ENCODE measurements at places on chromosomes 2 and 18.

GRCh38 chr2:230592775-230593174 lies 119.9 kb upstream of the CAB39 start:
- H3K27ac ChIP-seq: no peak overlapping the region
- no peaks in the 10 kb centered on the region for H3K27me3 ChIP-seq
- DNase-seq: no peak
- peaks cover 14% of the 10 kb centered on the region for H3K4me1 ChIP-seq

GRCh38 chr2:48749291-48750127 lies 6.0 kb downstream of the LHCGR start:
- no peak overlapping the region for H3K27ac ChIP-seq
- H3K4me1 ChIP-seq: no peaks in the 10 kb centered on the region
- H3K4me3 ChIP-seq: no peak overlapping the region
- no peak for DNase-seq
- no peaks in the 10 kb centered on the region for H3K36me3 ChIP-seq

- H3K4me3 ChIP-seq: no peak overlapping the region
- H3K27ac ChIP-seq: no peak overlapping the region
- H3K36me3 ChIP-seq: no peaks in the 10 kb centered on the region
- DNase-seq: no peak
These were observed 1224.8 kb upstream of the ZEB2 start for GRCh38 chr2:145744541-145745386.

GRCh38 chr18:2826581-2826980 lies 20.2 kb upstream of the EMILIN2 start:
- no peaks in the 10 kb centered on the region for H3K4me1 ChIP-seq
- no peaks in the 10 kb centered on the region for H3K36me3 ChIP-seq
- H3K4me3 ChIP-seq: no peak overlapping the region
- H3K27me3 ChIP-seq: no peaks in the 10 kb centered on the region
- no peak overlapping the region for H3K27ac ChIP-seq

GRCh38 chr2:168135630-168136029 lies 111.8 kb downstream of the STK39 start:
- no peak for DNase-seq
- H3K4me3 ChIP-seq: no peak overlapping the region
- H3K27me3 ChIP-seq: no peaks in the 10 kb centered on the region
- H3K36me3 ChIP-seq: peaks cover 6% of the 10 kb centered on the region

DNA sequence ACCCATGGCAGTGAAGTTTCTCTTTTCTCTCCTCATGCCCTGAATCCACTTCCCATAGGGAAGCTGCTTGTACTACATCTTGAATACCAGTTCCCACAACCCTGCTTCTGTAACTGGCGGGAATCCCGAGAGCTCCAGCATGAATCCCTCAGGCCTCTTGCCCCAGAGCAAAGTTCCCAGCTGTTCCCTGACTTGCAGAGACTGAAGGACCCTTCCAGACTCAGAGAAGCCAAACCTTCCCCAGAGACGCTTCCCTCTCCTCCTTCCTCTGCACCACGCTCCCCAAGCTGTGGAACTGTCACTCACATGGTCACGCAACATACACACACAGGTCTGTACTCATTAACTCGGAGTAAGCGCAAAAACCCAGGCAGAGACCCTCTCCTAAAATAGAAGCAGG lies 26.4 kb downstream of the TRAPPC12 start:
- no peaks in the 10 kb centered on the region for H3K27me3 ChIP-seq
- H3K36me3 ChIP-seq: peaks cover 44% of the 10 kb centered on the region
- H3K27ac ChIP-seq: no peak overlapping the region
- no peak for DNase-seq
- H3K4me3 ChIP-seq: no peak overlapping the region

DNA sequence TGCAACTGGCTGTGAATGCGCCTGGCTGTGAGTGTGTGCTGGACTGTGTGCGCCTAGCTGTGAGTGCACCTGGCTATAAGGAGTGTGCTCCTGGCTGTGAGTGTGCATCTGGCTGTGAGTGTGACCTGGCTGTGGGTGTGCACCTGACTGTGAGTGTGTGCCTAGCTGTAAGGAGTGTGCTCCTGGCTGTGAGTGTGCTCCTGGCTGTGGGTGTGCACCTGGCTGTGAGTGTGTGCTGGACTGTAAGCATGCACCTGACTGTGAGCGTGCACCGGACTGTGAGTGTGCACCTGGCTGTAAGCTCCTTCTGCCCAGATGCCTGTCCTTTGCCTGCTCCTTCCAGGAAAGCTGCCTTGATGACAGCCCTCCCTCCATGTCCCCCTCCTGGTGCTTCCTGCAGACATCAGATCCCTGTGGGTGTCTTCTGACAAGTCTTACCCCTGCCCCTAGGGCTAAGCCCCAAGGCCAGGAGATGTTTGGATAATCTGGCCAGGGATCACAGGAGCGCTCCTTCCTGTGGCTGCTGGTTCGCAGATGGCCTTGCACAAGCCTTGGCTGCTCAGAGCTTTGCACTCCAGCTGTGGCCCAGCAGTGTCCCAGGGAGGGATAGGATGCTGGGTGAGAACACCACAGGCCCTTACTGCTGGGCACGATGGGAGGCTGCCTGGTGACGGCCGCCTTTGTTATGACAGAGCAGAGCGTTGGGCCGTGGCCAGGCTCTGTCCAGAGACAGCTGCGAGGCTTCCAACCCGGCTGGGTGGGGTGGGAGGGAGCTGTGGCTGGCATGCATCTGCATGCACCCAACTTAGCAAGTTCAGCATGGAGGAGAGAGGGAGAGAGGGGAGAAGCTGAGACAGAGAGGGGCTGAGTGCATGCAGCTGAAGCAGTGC lies 89.9 kb downstream of the GLI2 start:
- no peaks in the 10 kb centered on the region for H3K4me1 ChIP-seq
- H3K27ac ChIP-seq: no peak overlapping the region
- H3K27me3 ChIP-seq: no peaks in the 10 kb centered on the region
- H3K4me3 ChIP-seq: no peak overlapping the region
- no peaks in the 10 kb centered on the region for H3K36me3 ChIP-seq
- DNase-seq: no peak

GRCh38 chr2:38446906-38447561 lies 70.0 kb upstream of the ATL2 start:
- H3K27me3 ChIP-seq: no peaks in the 10 kb centered on the region
- no peaks in the 10 kb centered on the region for H3K36me3 ChIP-seq
- H3K4me1 ChIP-seq: no peaks in the 10 kb centered on the region
- H3K27ac ChIP-seq: no peak overlapping the region
- no peak overlapping the region for H3K4me3 ChIP-seq

GRCh38 chr2:27074738-27075565 lies 3.5 kb upstream of the EMILIN1 start:
- no peaks in the 10 kb centered on the region for H3K27me3 ChIP-seq
- DNase-seq: peak; percentile 50
- peaks cover 30% of the 10 kb centered on the region for H3K4me1 ChIP-seq
- no peak overlapping the region for H3K4me3 ChIP-seq

DNA sequence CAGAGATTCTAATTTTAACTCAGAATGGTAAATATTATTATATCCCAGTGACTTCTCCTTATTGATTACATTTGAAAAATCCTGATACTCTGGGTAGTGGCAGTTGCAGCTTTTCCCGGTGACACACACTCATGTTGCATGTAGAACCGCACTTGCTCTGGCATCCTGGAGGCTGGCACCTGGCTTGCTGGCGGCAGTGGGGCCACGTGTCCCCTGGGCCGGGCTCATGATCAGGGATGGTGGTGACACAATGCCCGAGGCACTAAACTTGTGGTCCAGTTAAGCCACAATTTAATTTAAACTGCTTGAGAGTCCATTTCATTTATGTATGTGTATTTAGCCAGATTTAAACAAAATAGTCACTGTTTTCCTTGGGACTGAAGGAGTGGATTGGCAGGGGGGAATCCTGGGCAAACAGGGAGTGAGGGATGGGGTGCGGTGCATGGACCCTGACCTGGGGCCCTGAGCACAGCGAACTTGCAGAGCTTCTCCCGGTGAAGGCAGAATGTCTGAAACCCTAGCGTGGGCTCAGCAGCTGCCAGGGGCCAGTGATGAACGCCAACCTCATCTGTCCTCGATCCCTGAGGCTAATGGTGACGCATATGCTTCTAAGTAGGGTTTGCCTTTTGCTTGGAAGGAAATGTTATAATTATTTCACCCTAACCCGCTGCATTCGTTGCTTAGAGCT lies 50.0 kb downstream of the KCNG2 start:
- H3K36me3 ChIP-seq: no peaks in the 10 kb centered on the region
- no peaks in the 10 kb centered on the region for H3K27me3 ChIP-seq
- H3K4me3 ChIP-seq: no peak overlapping the region
- no peak for DNase-seq
- no peaks in the 10 kb centered on the region for H3K4me1 ChIP-seq

Data from naive thymus-derived CD4-positive, alpha-beta T cell (primary cell).